Sigmoid colon (tissue), 7 donors: ENCODE measurements at places on chromosomes 16 and 17. TPM values are rescaled to one million over a fixed set of nuclear protein-coding genes. Genes with fewer than 3 reads are reported as not detected.

The SLC47A1 gene
- 0.83 TPM for total RNA-seq

The ABCA3 gene
- 8.4 TPM for total RNA-seq

The STARD3 gene
- 38.2 TPM for total RNA-seq

The MKS1 gene
- total RNA-seq = 10.0 TPM

The SHCBP1 gene
- total RNA-seq = 0.54 TPM

The TPSAB1 gene
- total RNA-seq = 20.2 TPM

The MT4 gene
- total RNA-seq = not detected

The B9D1 gene
- total RNA-seq = 16.0 TPM

The OVCA2 gene
- 35.3 TPM for total RNA-seq

The DLX3 gene
- total RNA-seq = not detected

DNA sequence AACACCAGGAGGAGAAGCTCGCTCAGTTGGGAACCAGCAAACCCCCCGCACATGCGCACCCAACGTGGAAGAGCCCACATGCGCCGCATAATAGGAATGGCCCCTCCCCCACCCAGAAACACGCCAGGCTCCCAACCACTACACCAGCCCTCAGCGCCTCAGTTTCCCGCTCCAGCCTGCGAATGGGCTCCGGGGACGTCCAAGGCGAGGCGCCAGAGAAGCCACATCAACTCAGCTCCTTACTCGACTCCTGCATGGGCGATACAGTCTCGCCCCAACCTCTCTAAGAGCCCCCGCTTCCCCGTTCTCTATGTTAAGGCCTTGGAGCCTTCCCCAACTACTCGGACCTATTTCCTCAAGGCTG is 504 bp downstream of the SRSF1 start:
- DNase-seq = peak; percentile 89
- peak overlapping the region; percentile 93 for H3K4me3 ChIP-seq
- peak overlapping the region; percentile 98 for H3K27ac ChIP-seq
- peaks cover 50% of the 10 kb centered on the region for H3K4me1 ChIP-seq
- no peaks in the 10 kb centered on the region for H3K27me3 ChIP-seq

DNA sequence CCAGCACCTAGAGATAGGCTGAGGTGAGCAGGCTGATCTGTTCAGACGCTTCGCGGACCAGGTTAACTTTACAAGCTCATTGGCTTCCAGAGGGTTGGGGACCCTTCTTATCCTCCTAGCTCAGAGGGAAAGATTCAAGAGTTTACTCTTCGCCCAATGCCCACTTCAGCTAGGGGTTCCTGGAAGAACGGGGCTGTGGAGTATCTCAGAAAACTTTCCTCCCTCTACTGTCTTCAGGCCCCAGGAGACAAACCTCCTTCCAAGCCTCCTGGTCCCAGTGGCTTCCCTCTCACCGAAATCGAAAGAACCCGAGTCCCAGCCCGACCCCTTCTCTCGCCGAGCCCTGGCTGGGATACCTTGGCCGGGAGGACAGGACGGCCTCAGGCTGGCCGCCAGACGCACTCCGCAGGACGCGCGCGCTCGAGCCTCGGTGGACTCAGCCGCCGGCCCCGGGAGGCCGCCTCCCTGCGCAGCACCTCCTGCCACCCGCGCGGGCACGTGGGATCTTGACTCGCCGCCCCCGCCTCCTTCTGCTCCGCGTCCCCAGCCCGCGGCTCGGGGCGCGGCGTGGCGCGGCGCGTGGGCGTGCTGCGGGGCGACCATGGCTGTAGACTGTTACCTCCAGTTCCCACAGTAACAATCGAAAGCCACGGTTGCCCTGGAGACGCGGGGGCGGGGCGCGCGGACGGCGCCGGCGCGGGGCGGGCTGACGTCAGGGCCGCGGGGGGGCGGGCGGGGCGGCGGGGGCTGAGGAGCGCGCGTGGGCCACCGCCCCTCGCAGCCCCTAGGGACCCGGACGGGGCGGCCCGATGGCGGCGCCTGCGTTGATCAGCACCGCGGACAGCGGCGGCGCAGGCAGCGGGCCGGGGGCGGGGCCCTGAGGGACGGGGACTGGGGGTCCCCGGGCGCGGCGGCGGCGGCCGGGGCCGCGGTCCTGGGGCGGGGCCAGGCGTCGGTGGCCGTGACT is 5.3 kb upstream of the HIC1 start:
- peaks cover 6% of the 10 kb centered on the region for H3K27me3 ChIP-seq
- peak; percentile 92 for DNase-seq
- peaks cover 45% of the 10 kb centered on the region for H3K4me1 ChIP-seq
- peak overlapping the region; percentile 39 for H3K4me3 ChIP-seq
- H3K27ac ChIP-seq = peak overlapping the region; percentile 66

DNA sequence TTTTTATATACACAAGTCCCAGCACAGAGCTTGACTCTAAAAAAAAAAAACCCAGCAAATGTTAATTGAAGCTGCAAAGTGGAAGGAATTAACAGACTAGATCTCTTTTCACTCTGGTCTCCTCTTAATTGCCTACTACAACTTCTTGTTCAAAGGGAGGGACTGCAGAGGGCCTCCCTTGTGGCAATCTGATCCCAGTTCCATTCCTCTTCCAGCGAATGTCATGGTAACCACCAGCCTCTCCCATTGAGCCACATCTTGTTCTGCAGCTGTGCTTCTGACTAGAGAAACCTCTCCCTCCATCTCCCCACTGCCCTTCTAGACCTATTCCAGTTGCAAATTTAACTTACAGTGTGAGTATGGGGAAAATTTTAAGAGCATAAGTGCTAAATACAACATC is 5.9 kb downstream of the SUPT6H start:
- H3K4me3 ChIP-seq = no peak overlapping the region
- no peak for DNase-seq
- peaks cover 36% of the 10 kb centered on the region for H3K4me1 ChIP-seq

GRCh38 chr17:80675438-80676095 is 130.9 kb downstream of the RPTOR start:
- no peaks in the 10 kb centered on the region for H3K36me3 ChIP-seq
- no peak overlapping the region for H3K27ac ChIP-seq
- no peak overlapping the region for H3K4me3 ChIP-seq
- DNase-seq = no peak

- H3K27ac ChIP-seq = peak overlapping the region; percentile 99
- peak overlapping the region; percentile 68 for H3K4me3 ChIP-seq
- H3K36me3 ChIP-seq = no peaks in the 10 kb centered on the region
- DNase-seq = peak; percentile 82
- peaks cover 47% of the 10 kb centered on the region for H3K4me1 ChIP-seq
Observed at GRCh38 chr16:67842509-67843342, 606 bp downstream of the THAP11 start.

DNA sequence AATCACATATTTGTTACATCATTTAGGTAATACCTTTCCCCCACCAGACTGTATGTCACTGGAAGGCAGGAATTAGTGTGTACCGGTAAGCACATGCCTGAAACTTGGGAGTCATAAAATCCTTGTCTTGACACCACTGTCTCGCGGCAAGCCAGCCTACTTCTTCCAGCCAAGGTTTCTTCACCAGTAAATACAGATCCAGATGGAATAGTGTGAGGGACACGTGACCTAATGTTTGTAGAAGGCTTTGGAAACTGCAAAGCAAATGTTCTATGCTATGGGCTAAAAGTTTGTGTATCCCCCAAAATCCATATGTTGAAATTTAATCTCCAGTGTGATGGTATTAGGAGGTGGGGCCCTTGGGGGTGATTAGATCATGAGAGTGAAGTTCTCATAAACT is 126.1 kb downstream of the HS3ST4 start:
- no peaks in the 10 kb centered on the region for H3K27me3 ChIP-seq
- no peak overlapping the region for H3K4me3 ChIP-seq
- H3K4me1 ChIP-seq = no peaks in the 10 kb centered on the region
- no peak overlapping the region for H3K27ac ChIP-seq
- DNase-seq = no peak
- no peaks in the 10 kb centered on the region for H3K36me3 ChIP-seq

- no peak overlapping the region for H3K4me3 ChIP-seq
- no peaks in the 10 kb centered on the region for H3K27me3 ChIP-seq
- DNase-seq = no peak
- peaks cover 60% of the 10 kb centered on the region for H3K36me3 ChIP-seq
- H3K27ac ChIP-seq = no peak overlapping the region
Observed at GRCh38 chr16:68345351-68345810, 34.6 kb downstream of the PRMT7 start.

DNA sequence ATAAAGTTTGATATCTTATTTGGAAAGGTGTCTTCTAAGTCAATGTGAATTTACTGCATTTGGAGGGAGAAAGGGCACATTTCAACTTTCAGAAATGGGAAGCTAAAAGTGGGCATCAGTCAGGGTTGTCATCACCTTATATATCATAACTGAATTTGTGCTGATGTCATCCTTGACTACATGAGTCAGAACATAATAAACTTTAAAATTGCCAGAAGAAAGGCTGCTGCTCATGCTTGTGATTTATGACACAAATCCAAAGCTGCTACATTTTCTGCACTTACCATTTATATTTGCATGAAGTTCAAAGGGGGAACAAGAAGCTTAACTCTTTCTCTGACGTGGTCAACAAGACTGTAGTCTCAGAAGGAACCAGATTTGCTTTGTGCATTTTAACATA is 196.6 kb downstream of the UTP18 start:
- H3K36me3 ChIP-seq = no peaks in the 10 kb centered on the region
- H3K27ac ChIP-seq = no peak overlapping the region
- no peaks in the 10 kb centered on the region for H3K27me3 ChIP-seq
- DNase-seq = no peak
- no peak overlapping the region for H3K4me3 ChIP-seq

- H3K4me3 ChIP-seq = no peak overlapping the region
- DNase-seq = no peak
- peaks cover 50% of the 10 kb centered on the region for H3K4me1 ChIP-seq
- no peak overlapping the region for H3K27ac ChIP-seq
Observed at GRCh38 chr16:23858542-23858941, 22.8 kb downstream of the PRKCB start.

GRCh38 chr17:40069751-40070708 is 7.3 kb downstream of the THRA start:
- H3K4me1 ChIP-seq = no peaks in the 10 kb centered on the region
- H3K4me3 ChIP-seq = peak overlapping the region; percentile 37
- DNase-seq = peak; percentile 87

DNA sequence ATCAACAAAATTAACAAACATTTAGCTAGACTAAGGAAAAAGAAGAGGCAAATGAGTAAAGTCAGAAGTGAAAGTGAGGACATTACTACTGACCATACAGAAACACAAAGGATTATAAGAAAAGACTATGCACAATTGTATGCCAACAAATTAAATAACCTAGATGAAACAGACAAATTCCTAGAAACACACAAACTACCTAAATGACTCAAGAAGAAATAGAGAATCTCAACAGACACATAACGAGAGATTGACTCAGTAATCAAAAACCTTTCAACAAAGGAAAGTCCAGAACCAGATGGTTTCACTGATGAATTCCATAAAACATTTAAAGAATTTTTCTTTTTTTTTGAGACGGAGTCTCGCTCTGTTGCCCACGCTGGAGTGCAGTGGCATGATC is 35.7 kb upstream of the MYLK3 start:
- H3K4me3 ChIP-seq = no peak overlapping the region
- H3K27me3 ChIP-seq = no peaks in the 10 kb centered on the region
- H3K36me3 ChIP-seq = no peaks in the 10 kb centered on the region
- no peaks in the 10 kb centered on the region for H3K4me1 ChIP-seq
- no peak overlapping the region for H3K27ac ChIP-seq

DNA sequence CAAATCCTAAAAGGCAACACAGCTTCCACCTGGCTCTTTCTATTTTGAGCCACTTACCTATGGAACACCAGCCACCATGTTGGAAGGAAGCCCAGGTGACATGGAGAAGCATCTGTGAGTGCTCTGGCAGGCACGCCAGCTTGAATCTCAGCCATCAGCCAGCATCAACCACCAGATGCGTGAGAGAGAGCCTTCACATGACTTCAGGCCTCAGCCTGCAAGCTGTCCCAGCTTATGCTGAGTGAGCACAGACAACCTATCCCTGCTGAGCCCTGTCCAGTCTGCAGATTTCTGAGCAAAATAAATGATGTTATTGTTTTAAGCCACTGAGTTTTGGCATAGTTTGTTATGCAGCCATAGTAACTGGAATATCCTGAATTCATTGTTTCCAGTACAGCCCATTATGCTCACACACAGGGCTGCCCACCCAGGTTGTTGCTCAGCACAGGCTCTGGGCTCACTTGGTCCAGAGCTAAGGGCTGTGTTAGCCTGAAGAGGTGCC is 35.1 kb downstream of the TMEM238L start:
- H3K27me3 ChIP-seq = no peaks in the 10 kb centered on the region
- DNase-seq = peak; percentile 47
- H3K36me3 ChIP-seq = no peaks in the 10 kb centered on the region
- no peaks in the 10 kb centered on the region for H3K4me1 ChIP-seq
- H3K4me3 ChIP-seq = no peak overlapping the region
- H3K27ac ChIP-seq = no peak overlapping the region

DNA sequence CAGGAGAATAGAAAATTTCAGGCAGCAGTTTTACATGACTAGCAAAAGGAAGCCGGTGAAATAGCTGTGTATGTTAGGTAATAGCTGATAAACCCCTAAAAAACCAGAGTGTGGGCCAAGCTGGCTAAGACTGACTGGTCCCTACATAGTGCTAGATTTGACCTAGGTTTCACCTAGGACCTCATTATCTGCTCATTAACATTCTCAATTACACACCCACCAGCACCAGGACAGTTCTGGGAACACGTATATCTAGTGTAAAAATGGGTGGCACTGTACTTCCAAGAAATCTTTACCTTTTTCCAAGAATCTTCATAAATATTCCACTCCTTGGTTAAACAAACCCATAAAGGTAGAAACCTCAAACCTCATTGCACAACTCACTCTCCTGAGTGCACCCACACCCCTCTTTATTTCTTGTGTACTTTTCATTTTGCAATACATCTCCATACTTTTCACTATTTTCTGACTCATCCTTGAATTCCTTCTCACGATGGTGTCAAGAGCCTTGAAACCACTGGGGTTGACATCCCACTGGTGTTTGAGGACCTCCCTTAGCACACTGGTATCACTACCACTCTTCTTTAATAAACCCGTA is 262.7 kb upstream of the KCNJ16 start:
- H3K27ac ChIP-seq = no peak overlapping the region
- no peaks in the 10 kb centered on the region for H3K36me3 ChIP-seq
- no peaks in the 10 kb centered on the region for H3K4me1 ChIP-seq
- no peak for DNase-seq

- H3K27ac ChIP-seq = peak overlapping the region; percentile 97
- H3K4me1 ChIP-seq = peaks cover 56% of the 10 kb centered on the region
Observed at GRCh38 chr17:2405247-2405926, 4.5 kb upstream of the MNT start.

DNA sequence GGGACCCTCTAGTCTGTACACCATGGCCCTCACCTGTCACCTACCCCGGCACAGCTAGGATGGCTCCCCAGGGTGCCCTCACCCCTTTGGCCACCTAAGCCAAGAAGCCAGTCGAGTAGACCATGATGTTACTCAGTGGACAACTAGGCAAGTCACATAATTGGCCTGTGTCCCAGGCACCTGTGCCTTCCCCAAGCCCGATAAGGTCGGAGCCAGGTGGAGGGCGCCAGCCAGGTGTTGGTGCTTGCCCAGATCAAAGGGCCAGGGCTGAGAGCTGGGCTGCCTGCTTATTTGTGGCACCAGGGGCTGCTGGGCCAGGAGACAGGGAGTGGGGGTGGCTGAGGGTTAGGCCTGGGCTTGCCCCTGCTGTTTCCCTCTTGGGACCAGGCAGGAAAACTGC is 16.8 kb downstream of the SPNS2 start:
- peaks cover 4% of the 10 kb centered on the region for H3K4me1 ChIP-seq
- H3K4me3 ChIP-seq = no peak overlapping the region
- no peaks in the 10 kb centered on the region for H3K36me3 ChIP-seq
- no peaks in the 10 kb centered on the region for H3K27me3 ChIP-seq

GRCh38 chr17:73342050-73342522 is 30.3 kb upstream of the CDC42EP4 start:
- H3K4me1 ChIP-seq = peaks cover 80% of the 10 kb centered on the region
- H3K36me3 ChIP-seq = no peaks in the 10 kb centered on the region
- peak; percentile 98 for DNase-seq
- no peaks in the 10 kb centered on the region for H3K27me3 ChIP-seq
